H7 (cell line): ENCODE measurements at places on chromosomes 2 and 18. TPM values are rescaled to one million over a fixed set of nuclear protein-coding genes. Genes with fewer than 3 reads are reported as not detected.
A peak's percentile ranks its signal among the peaks of the same experiment; 100 is the strongest.

- DNase-seq, result no peak
Measured at GRCh38 chr2:24986372-24986771, 14.6 kb upstream of the DNAJC27 start.

DNA sequence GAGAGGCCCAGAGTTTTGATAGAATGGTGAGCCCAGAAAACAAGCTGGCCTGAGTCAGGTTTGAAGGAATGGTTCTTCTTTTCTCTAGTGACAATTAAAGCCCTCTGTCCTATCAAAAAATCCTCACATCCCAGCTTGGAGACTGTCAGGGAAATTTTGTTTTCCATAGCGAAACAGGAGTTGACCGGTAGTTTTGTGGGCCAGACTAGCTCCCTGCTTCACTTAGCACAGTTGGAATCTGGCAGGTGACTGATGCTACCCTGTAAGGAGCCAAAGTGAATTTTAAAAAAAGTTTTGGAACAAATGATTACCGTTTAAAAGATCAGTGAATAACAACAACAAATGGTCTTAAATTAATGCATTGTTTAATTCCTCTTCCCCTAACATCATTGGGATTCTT is 6.7 kb downstream of the NAB1 start:
- DNase-seq, result no peak

GRCh38 chr2:148303161-148303560 is 282.3 kb downstream of the MBD5 start:
- peak; percentile 59 for DNase-seq

- no peak for DNase-seq
Measured at GRCh38 chr2:1017827-1018226, 67.2 kb downstream of the SNTG2 start.

The TRIM54 gene
- total RNA-seq, result 3.4 and 5.5 TPM in 2 replicates

DNA sequence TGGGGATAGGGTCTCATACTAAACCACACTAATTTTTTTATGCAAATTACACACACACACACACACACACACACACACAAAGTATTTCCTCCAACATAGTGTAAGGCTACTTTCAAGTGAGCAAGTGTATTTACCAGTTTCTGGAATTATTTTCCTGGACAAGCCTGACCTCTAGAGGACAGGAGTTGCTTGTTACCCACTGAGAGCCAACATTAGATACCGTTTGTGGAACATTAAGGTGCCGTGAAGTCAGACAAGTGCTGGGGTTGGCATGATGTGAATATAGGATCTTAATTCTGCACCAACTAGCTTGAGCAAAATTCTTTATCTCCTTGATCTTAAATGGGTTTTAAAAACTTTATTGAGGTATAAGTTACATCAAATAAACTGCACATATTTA is 39.3 kb upstream of the SERPINB2 start:
- DNase-seq, result peak; percentile 11

DNA sequence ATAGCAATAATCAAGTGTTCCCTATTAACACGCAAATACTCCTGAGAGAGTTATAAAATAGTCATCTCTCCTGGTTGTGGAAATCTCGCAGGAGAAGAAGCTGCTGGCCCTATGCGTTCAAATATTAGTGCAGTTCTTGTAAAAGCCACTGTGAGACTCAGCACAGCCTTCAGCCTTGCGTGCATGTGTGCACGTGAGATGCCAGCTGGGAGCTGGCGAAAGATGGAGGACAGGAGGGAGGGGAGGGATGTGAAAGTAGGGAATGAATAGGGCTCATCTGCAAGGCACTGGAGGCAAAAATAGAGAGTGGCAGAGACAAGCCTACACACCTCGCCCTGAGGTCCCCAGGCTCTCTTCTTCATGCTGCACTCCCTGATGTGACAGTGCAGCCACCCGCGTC is 126.5 kb downstream of the INO80D start:
- DNase-seq, result no peak

The ASAP2 gene
- total RNA-seq, result 5.2 TPM in 2 replicates

DNA sequence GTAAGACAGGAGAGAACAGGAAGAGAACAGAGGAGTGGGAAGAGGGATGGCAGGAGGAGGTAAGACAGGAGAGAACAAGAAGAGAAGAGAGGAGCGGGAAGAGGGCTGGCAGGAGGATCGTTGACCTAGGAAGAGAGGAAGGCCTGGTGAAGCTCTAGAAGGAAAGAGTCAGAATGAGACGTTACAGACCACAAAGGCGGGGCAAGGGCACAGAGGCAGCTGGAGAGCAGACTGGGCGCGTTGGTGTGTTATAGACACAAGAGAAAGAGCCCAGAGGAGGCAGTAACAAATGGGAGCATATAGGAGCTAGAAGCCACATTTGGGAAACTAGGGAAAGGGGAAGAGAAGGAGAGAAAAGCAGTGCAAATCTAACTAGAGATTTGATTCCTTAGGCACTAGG is 26.6 kb downstream of the PTRHD1 start:
- no peak for DNase-seq

The MAL gene
- 0.80 TPM in 1 of 2 replicates, not detected in the other for total RNA-seq

The RIT2 gene
- total RNA-seq, result 0.17 and 0.26 TPM in 2 replicates

GRCh38 chr2:158459161-158460003 is 2.6 kb downstream of the PKP4 start:
- DNase-seq, result no peak

DNA sequence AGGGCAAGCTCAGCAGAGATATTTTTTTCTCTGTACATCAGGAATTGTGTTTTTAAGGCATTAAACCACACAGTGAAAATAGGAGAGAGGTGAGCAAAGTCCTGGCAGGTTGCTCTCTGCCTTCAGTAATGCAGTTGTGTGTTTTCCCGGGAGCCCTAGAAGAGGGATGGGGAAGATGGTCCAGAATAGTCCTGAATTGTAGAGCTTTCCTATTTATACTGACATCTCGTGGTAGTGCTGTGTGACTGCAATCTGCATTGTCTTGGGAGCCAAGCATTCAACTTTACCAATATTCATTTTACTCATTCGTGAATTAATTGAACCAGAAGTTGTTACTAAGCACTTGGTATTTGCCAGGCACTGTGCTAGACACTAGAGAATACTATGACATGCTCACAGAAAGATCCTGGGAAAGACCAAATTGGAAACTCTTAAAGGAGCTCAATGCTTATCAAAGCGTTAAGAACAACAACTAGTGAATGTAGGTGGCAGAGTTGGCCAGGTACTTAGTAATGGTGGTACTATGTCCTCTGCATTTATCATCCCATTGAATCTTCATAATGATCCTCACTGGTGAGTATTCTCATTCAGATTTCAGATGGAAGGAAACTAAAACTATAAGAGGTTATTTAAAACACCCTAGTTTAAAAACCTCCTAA is 214.6 kb downstream of the TRIB2 start:
- DNase-seq, result peak; percentile 61

GRCh38 chr18:26279428-26279827 is 53.2 kb downstream of the TAF4B start:
- DNase-seq, result no peak

DNA sequence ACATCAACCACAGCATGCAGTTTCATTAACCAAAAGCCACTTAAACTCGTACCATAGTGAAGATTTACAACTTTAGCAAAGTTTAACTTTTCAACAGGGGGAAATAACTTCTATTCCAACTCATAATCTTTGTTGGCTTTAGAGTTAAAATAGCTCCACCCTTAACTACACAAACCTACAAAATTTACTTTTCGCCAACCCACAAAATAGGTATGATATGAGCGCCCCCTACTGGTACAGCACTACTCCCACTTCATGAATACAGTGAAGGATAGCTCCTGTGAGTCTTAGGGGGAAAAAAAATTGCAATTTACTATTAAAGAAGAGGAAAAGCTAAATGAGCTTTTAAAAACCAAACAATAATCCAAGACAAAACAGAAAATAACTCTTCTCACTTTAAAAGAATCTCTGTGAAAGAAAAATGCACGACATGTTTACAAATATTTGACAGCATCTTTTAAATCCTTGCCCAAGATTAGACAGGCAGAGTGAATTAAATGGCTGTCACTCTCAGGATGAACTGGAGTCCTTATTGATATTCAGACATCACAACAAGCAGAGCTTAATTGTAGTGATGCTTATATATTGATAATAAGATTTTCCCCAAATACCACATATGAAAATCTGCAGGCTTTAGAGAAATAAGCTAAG is 32.2 kb downstream of the TMEFF2 start:
- DNase-seq, result peak; percentile 1

The R3HDM1 gene
- 16.4 and 21.7 TPM in 2 replicates for total RNA-seq

DNA sequence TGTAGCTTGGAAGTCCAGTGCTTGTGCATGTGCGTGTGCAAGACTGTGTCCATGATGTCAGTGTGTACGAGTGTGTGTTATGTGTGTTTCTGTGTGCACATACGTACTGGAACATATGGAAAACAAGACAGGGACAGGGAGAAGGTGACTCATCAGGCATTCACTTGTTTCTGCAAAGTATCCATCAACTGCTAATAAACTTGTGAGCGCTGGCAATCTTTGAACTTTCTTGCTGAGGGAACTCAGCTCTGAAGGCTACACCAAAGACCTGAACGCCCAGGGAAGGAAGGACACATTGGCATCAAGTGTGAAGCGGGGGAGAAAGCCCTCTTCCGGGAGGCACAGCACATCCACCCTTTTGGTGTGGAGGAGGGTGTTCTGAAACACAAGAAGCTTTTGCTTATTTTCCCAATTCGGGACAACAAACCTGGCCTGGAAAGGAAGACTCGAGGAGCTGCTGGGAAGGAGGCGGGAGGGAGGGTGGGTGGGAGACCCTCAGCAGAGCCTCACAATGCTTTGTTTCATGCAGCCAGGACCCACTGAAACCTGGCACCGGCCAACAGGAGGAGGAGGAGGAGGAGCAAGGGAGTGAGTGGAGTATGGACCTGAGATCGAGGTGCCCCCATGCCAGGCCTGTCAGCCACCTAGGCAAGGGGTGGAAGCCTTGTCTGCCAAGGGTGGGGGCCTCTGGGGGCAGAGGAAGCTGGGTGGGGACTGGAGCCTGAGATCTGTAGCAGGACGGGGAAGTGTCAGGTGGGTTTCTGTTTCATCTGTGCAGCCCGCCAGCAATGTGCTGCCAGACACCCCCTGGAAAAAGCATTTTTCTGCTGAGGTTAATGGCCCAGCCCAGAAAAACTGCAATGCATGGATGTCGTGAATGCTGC is 26.8 kb downstream of the SMAD7 start:
- no peak for DNase-seq

GRCh38 chr18:59229701-59230443 is 9.9 kb downstream of the GRP start:
- no peak for DNase-seq

The RSAD2 gene
- total RNA-seq, result not detected in 2 replicates

DNA sequence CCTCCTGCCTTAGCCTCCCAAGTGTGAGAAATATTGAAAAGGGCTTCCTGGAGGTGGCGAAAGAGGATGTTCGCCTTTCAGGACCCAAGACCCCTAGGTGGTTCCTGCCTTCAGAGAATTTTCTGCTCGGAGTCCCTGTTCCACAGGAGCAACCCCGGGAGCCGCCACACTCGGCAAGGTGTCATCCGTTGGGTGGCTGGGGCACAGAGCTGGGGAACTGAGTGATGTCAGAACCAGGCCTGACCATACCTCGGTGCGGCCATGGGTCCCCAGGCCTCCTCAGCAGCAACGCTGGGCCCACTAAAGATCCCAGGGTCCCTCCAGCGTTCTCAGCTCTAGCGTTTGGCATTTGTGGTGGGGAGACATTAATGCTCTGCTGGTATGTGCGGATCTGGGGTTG is 23.7 kb upstream of the TAF1B start:
- DNase-seq, result no peak

The ARHGAP25 gene
- total RNA-seq, result 4.1 and 6.3 TPM in 2 replicates

DNA sequence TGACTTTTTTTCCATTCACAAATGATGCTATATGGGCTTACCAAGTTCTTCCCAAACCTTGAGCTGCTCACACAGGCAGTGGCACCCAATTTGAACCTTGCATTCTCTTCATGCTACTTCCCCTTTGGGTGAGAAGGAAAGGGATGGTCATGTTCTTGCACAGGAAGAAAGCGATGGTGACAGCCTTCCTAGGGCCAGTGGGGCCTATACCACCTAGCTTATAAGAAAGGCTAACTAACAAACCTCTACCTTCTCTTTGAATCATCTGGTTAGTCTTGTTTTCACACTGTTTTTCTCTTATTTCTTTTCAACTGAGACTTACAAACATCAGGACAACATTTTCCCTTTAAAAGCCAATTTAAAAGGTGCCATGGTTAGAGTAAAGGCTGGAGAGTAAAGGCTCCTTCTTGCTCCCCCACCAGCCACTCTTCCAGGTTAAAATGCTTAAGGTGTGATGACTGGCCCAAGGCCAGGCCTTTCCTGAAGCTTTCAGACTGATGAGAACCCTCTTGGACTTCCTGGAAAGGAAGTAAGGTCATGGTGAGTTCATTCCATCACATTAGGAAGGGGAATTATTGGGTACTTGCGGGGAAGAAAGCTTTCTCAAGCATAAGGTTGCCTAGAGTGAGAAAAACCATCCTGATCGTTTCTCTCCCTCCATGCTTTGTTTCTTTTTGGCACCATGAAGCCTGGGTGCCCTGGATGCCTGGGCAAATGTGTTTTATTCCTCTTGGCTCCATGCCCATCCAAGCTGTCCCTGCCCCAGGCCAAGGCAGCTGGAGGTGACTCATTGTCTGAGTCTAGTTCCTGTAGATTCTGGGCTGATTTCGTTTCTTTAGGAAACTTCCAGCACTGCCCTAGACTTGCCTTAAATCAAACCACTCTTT is 41.4 kb upstream of the ITGB6 start:
- no peak for DNase-seq

- no peak for DNase-seq
Measured at GRCh38 chr18:78525366-78526111, 454.1 kb upstream of the SALL3 start.

DNA sequence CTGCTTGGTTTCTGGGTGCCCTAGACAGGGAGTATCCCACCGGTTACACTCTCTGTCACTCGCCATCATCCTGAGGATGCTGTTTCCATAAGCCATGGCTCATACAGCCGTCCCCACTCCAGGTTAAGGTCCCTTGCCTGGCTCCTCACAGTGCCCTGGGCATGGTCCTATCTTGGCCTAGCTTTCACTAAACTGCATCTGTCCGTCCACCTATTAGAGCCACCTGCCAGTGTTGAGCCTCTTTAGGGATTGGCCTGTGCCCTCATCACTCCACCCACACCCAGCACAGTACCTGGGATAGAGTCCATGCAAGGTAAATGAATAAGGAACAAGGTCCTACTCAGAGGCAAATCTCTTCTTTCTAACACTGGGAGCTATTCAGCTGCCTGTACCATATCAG is 320.1 kb downstream of the GBX2 start:
- peak; percentile 47 for DNase-seq
